ENCODE measurements at places on chromosomes 11 and 22. TPM values are rescaled to one million over a fixed set of nuclear protein-coding genes. Genes with fewer than 3 reads are reported as not detected.

DNA sequence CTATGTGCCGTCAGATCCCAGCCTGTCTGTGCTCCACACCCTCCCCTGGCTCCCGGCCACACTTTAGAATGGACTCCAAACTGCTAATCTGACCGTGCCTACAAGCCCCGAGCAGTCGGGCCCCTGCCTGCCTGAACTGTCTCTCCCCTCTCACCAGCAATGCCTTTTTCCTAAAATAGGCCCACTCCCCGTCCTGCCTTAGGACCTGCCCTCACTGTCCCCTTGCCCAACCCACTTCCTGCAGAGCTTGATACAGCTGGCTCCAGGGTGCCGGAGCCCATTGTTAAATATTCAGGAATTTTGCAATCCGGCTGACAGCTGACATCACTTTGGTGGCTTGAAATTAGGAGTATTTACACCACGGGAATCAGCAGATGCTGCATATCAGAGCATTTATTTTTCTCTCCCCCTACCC lies 21.4 kb downstream of the MN1 start:
- no peak overlapping the region for H3K4me3 ChIP-seq
- no peak overlapping the region for H3K27ac ChIP-seq
- H3K36me3 ChIP-seq = no peaks in the 10 kb centered on the region
- peaks cover 43% of the 10 kb centered on the region for H3K27me3 ChIP-seq
- no peak for DNase-seq

DNA sequence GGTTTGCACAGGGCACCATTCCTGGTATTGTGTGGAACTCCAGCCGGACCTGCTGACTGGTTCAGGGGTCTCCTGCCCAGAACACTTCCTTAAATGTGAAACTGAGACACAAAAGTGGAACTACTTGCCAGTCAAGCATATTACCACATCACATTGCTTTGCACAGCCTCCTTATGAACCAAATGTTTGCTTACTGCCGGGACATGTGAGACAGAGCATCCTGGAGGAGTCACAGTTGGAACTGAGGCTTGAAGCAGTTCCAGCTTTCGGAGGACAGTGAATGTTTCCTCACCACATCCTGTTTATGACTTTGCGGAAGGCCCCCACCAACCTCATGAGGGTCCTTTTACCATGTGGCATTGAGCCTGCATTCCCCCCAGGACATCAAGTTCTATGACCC lies 105.8 kb upstream of the ARHGAP42 start:
- no peak overlapping the region for H3K4me3 ChIP-seq
- no peaks in the 10 kb centered on the region for H3K4me1 ChIP-seq
- no peak for DNase-seq
- no peak overlapping the region for H3K27ac ChIP-seq
- peaks cover 4% of the 10 kb centered on the region for H3K27me3 ChIP-seq

Gene CCDC188
- total RNA-seq = not detected

GRCh38 chr22:38927033-38927781 lies 30.2 kb upstream of the APOBEC3A start:
- H3K4me3 ChIP-seq = no peak overlapping the region
- peaks cover 9% of the 10 kb centered on the region for H3K4me1 ChIP-seq
- no peaks in the 10 kb centered on the region for H3K36me3 ChIP-seq
- no peak overlapping the region for H3K27ac ChIP-seq
- peaks cover 4% of the 10 kb centered on the region for H3K27me3 ChIP-seq

DNA sequence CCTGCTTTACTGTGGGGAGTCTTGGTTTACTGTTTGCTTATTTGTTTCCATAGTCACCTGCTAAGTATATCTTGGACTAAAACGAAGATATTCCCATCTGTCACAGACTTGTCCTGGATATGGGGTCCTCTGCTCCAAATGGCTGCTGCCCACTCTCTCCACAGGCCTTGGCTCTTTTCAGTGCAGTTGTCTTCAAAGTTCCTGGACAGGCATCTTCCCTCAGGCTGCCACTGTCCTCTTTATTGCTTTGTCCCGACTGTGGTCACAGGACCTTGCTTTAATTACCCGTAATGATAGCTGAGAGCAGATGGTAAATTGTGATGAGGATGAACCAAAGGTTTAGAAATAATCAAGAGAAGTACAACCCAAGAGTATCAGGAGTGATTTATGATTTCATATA lies 713.9 kb upstream of the CCDC179 start:
- no peaks in the 10 kb centered on the region for H3K36me3 ChIP-seq
- DNase-seq = no peak
- H3K4me3 ChIP-seq = no peak overlapping the region
- no peak overlapping the region for H3K27ac ChIP-seq
- H3K4me1 ChIP-seq = no peaks in the 10 kb centered on the region

DNA sequence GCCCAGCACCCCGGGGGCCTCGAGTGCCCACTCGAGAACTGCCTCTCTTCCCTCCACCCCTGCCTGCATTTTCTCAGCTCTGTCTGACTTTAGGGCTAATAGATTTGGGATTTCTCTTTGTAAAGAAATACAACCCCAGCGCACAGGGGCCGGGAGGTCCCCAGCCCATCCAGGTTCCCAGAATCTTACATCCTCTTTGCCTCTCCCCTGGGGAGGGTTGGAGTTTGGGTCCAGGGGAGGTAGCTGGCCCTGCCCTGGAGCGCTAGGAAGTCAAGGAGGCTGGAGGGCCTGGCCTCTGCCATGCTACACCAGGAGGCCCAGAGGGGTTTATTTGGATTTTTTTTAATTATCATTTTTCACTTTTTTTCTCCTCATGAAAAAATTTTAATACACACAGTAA lies 65.7 kb upstream of the LMO1 start:
- H3K4me3 ChIP-seq = no peak overlapping the region
- DNase-seq = no peak
- no peak overlapping the region for H3K27ac ChIP-seq
- no peaks in the 10 kb centered on the region for H3K4me1 ChIP-seq

DNA sequence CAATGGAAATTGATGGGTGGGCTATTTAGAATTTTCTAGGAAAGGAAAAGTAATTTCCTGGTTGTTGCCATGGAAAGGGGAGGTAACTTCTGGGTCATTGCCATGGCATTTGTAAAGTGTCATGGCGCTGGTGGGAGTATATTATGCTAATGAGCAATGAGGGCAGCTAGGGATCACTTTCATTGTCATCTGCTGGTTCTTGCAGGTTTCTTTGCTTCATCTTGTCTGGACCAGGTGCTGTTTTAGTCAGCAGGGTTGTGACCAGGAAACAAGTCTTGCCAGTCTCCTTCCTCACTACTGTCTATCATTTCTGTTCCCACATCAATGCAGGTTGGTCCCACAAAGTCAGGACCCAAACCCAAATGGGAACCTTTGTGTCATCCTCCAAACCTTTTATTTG lies 237.6 kb upstream of the C11orf87 start:
- no peak overlapping the region for H3K27ac ChIP-seq
- H3K27me3 ChIP-seq = no peaks in the 10 kb centered on the region
- H3K4me3 ChIP-seq = no peak overlapping the region
- no peaks in the 10 kb centered on the region for H3K36me3 ChIP-seq
- no peaks in the 10 kb centered on the region for H3K4me1 ChIP-seq

GRCh38 chr11:132307309-132308020 lies 937.0 kb downstream of the NTM start:
- no peak for DNase-seq
- no peaks in the 10 kb centered on the region for H3K36me3 ChIP-seq
- H3K4me3 ChIP-seq = no peak overlapping the region

DNA sequence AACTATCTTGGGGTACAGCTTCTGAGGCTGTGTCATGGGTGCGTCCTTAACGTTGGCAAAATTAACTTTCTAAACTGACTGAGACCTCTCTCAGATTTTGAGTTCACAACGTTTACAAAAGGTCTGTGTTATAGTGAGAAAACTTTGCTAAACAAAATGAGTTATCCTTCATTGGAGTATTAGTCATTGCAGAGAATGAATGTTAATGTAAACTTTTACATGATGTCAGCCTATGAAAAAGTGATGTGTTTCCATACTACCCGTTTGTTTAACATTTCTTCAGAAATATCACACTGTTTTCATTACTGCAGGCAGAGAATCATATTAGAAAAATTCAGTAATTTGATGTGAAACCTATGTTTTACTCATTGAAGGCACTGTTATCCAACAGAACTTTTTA lies 32.1 kb downstream of the HSD17B12 start:
- H3K27me3 ChIP-seq = no peaks in the 10 kb centered on the region
- no peaks in the 10 kb centered on the region for H3K36me3 ChIP-seq
- no peak overlapping the region for H3K27ac ChIP-seq
- H3K4me1 ChIP-seq = no peaks in the 10 kb centered on the region
- DNase-seq = no peak
- no peak overlapping the region for H3K4me3 ChIP-seq

Gene PTPN5
- not detected for total RNA-seq

Gene LRRN4CL
- total RNA-seq = 0.16 TPM

- H3K4me3 ChIP-seq = no peak overlapping the region
- no peaks in the 10 kb centered on the region for H3K27me3 ChIP-seq
- H3K4me1 ChIP-seq = no peaks in the 10 kb centered on the region
- H3K36me3 ChIP-seq = no peaks in the 10 kb centered on the region
These were observed 44.6 kb upstream of the SPATA19 start for GRCh38 chr11:133889893-133890292.

DNA sequence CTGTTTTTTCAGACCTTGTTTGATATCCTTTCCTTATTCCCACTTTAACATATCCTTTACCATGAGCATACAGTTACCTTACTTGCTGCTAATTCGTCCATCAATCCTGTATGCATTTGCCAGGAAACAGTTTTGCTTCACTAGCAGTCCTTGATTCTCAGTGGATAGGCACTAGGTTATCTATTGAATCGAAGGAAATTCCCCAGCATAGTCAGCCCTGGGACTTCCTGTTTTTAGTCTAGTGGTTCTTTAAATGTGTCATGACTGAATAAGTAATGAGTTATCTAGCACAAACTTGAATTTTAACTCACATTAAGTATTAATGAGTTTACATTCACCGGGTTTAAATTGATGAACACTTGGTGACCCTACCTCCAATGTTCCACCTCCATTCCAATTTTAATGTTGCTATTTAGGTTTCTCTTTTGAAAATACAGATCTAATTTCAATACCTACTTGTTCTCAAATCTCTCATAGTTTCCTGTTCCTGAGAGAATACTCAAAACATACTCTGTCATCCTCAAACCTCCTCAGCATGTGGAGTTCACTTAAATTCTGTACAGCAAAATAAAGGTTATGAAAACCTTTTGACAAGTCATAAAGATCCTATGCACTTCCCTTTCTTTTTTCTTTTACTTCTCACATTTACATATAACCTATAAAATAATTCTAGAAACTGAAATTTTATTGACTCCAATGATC lies 1375.1 kb upstream of the TENM4 start:
- H3K4me1 ChIP-seq = no peaks in the 10 kb centered on the region
- DNase-seq = no peak
- no peak overlapping the region for H3K4me3 ChIP-seq
- no peak overlapping the region for H3K27ac ChIP-seq

Gene PANX3
- not detected for total RNA-seq

GRCh38 chr11:83319346-83319745 lies 33.2 kb upstream of the CCDC90B start:
- no peaks in the 10 kb centered on the region for H3K4me1 ChIP-seq
- H3K36me3 ChIP-seq = no peaks in the 10 kb centered on the region
- no peaks in the 10 kb centered on the region for H3K27me3 ChIP-seq
- DNase-seq = no peak
- H3K4me3 ChIP-seq = no peak overlapping the region
- H3K27ac ChIP-seq = no peak overlapping the region

GRCh38 chr11:133541021-133541719 lies 8.9 kb upstream of the OPCML start:
- no peak overlapping the region for H3K4me3 ChIP-seq
- H3K4me1 ChIP-seq = no peaks in the 10 kb centered on the region
- H3K27me3 ChIP-seq = no peaks in the 10 kb centered on the region
- H3K27ac ChIP-seq = no peak overlapping the region
- no peak for DNase-seq

DNA sequence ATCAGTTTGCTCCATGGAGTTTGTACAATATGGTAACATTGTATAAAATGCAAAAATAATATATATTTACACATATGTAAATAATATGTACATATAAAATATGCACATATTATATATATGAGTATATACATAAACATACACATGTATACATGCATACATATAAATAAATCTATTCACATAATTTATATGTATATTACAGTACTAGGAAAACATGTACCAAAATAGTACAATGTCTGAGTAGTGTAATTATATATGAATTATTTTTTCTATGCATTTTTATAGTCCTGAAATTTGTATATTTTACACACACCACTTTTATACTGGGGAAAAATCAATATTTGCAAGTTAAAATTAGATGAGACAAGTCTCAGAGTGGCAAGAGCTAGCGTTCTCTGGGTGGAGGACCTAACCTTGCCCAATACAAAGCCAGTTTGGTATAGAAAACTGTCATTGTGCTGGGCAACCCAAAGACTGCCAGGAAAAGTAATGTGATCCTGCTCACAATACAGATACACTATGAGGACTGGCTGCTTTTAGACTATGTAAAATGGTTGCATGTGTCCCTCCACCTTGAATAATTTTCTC lies 889.4 kb downstream of the LRRC4C start:
- H3K4me3 ChIP-seq = no peak overlapping the region
- H3K4me1 ChIP-seq = no peaks in the 10 kb centered on the region
- DNase-seq = no peak
- H3K27me3 ChIP-seq = no peaks in the 10 kb centered on the region
- no peak overlapping the region for H3K27ac ChIP-seq
- no peaks in the 10 kb centered on the region for H3K36me3 ChIP-seq

DNA sequence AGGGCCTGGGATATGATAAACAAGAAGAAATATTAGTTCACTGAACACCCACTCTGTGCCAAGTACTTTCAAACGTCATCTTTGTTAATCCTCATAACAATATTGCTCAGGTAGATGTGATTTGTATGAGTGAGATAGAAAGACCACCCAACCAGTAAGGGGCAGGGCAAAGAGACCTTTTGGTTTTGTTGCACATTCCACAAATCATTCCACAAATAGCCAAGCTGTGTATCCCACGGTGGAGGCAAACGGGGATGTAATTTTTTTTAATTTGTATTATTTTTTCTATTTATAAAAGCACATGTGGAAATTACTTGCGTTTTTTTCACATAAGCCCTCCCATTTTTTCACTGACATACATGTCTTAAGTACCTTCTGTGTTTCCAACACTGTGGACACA lies 29.0 kb downstream of the LAYN start:
- H3K36me3 ChIP-seq = no peaks in the 10 kb centered on the region
- no peaks in the 10 kb centered on the region for H3K4me1 ChIP-seq
- no peak for DNase-seq
- no peak overlapping the region for H3K27ac ChIP-seq
- H3K27me3 ChIP-seq = no peaks in the 10 kb centered on the region

DNA sequence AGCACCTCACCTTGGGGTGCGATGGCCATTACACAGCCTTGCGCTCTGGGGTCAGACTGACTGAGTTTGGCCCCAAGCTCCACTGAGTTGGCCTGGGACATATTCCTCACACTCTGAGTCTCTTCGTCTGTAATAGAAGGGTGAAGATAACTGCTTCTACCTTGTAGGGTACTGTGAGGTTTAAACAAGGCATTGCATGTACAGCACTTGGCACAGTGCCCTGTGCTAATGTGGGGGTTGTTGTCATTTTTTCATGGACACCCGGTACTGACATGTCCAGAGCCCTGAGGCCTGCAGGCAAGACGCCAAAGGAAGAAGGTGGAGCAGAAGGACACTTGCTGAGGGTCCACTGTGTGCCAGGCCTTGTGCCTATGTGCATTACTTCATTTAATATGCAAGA lies 50.7 kb downstream of the OTOG start:
- peaks cover 46% of the 10 kb centered on the region for H3K27me3 ChIP-seq
- no peaks in the 10 kb centered on the region for H3K36me3 ChIP-seq
- H3K4me1 ChIP-seq = no peaks in the 10 kb centered on the region
- DNase-seq = no peak
